ENCODE measurements at places on chromosomes 6 and 20.

- no peak for DNase-seq
Measured at GRCh38 chr6:7125290-7125689, 17.5 kb downstream of the RREB1 start.

GRCh38 chr6:34546551-34547321 is 9.4 kb downstream of the SPDEF start:
- no peak for DNase-seq

DNA sequence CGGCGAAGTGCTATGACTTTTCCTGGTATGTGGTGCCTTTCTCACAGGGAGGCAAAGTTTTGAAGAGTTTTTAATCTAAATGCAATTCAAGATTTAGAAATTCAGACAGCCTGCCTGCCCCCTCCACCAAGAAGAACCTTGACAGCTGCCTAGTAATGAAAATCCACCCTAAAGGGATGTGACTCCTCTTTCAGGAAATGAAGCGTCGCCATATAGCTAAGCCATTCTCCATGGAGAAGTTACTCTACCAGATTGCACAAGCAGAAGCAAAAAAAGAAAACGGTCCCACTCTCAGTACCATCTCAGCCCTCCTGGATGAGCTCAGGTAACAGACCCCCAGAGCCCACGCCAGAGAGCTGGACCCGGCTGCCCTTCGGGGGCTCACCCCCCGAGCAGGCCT is 150.1 kb downstream of the DTNBP1 start:
- no peak for DNase-seq

DNA sequence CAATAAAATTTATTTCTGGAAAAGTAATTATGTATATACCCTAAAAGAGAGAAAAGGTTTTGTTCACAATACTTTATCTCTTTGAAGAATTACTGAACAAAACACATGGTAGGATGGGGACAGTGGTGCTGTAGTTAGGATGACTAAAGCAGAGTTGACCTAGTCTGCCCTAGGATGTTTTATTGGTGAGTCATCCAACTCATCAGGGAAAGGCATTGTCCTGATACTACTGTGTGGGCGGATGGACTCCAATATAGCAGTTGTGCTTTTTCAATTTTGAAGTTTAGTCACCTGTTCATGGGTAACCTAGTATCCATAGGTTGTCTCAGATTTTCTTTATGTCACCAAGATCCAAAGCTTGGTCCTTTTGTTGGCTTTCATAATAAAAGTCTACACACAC is 53.3 kb upstream of the EYS start:
- no peak for DNase-seq

GRCh38 chr6:68087399-68088133 is 547.5 kb upstream of the ADGRB3 start:
- DNase-seq = no peak

DNA sequence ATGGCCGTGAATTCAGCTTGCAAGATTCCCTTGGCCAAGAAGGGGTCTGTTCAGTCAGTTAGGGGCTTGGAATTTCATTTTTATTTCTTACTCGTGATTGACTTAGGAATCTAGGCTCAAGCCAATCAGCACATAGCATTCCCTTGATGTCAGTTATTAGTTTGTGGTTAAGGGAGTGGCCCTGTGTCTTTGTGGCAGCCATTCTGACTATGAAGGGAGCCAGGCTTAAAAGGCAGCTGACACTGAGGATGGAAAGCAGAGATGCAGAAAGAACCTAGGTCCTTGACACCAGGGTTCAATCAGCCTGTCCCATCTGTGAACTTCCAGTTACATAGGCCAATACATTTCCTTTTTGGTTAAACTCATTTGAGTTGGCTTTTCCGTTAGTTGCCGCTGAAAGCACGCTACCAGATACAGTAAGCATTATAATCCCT is 48.1 kb downstream of the MCUR1 start:
- DNase-seq = peak; percentile 10

DNA sequence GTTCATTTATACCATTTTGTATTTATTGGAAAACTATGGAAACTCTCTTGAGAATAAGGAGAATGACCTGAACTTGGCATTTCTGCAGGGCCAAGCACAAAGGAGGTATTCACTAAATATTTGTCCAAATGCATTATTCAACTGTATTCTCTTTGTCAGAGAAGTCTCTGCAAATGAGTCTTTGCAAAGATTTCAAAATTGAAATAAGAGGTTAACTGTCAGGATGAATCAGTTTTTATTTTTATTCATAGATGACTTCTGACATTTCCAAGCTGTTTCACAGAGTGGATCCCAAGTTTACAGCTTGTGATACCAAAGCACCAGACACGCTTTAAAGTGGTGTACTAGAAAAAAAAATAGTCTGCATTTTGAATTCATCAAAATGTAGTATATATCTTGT is 131.6 kb downstream of the UTRN start:
- no peak for DNase-seq

DNA sequence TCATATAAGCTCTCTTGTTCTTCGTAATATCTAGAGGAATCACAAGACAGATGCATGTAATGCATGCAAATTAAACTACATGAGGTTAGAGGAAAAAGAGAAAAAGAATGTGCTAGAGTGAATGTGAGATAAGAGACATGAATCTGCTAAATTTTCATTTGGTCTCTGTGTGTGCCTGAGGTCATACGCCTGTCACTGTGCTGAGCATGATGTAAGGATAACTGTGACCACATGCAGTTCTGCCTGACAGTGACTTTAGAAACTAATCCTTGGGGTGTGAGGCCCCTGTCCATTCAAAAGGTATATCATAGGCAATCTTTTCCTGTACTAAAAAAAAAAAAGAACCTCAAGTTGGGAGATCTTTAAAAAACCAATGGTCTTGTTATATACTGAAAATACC is 70.6 kb downstream of the SHPRH start:
- DNase-seq = no peak

DNA sequence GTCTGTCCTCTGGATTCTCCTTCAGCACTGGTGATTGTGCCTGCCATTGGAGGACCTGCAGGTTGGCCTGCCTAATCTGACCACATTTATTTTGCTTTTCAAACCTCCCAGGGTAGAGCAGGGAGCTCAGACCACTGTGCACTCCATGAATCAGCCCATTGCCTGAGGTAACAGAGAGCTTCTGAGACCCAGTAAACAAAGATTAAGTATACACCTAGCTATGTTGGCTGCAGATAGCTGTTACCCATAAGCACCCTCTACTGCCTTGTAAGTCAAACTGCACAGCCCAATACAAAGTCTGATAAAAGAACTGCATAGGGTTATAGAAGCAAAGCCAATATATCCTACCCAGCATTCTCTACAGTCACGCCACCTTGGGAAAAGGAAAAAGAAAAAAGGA is 338.7 kb downstream of the HTR1B start:
- no peak for DNase-seq

- no peak for DNase-seq
Measured at GRCh38 chr20:8005033-8005432, 14.5 kb downstream of the TMX4 start.

DNA sequence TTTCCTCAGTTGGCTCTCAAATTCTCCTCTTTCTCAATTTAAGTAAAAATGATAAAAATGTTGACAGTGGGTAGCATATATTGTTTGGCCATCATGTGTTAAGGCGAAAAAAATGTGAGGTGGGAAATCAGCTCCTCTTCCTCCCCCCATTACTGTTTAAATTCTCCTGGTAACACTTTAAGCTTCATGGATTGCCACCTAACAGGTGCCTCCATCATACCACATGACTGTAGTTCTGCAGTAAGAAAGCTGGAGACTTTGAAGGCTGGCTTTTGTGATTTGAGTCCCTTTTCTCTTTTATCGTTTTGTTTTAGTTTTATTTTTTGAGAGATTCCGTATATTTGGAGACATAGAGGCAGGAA is 1.2 kb downstream of the ZFAND3 start:
- DNase-seq = no peak

- no peak for DNase-seq
Measured at GRCh38 chr6:39816747-39817146, 24.6 kb downstream of the DAAM2 start.

- no peak for DNase-seq
Measured at GRCh38 chr6:47091886-47092668, 49.9 kb upstream of the ADGRF1 start.

DNA sequence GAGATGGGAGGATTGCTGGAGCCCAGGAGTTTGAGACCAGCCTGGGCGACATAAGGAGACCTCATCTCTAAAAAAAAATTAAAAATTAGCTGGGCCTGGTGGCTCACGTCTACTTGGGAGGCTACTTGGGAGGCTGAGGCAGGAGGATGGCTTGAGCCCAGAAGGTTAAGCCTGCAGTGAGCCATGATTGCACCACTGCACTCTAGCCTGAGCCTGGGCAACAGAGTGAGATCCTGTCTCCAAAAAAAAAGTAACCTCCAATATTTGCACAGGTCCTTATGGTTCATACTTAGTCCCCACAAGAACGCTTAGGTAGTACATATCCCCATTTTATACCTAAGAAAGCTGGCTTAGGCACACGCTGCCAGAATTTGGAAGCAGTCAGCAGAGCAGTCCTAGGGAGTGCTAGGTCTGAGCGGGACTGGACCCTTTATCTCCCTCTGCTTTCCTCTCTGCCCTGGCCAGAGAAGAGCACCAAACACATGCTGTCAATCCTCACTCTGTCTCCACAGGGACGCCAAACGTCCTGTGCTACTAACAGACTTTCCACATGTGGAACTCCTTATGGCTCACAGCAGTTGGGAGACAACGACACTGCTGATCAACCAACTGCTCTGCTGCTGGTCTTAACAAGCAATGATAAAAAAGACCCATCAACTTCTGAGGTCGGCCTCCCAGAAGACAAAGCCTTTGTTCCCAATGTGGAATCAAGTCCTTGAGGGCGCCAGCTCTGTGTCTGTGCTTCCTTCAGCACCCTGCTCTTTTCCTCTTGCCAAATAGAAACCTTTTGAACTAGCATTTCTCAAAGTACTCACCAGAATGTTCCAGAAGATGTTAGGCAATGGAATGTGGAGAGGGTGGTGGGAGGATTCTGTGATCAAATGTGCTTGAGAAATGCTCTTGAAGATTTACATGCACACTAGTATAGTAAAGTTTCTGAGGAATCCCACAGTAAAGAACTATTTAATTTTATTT is 226.3 kb upstream of the DTNBP1 start:
- no peak for DNase-seq

DNA sequence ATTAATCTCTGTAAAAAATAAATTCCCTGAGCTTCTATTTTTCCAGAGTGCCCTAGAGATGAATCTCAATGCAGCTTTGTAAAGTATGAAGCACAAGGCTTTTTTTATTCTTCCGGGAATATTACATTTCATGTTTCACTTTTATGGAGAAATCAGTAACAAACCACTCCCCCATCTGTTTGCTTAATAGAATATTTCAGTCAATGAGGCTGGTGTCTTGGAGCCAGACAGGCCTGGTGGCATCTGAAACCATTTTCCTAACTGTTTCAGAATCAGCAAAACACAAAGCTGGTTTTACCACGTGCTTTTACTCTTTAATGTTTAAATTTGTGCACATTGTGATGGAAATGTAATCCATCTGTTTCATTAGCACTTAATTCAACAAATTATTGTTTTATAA is 400.8 kb upstream of the HSF2 start:
- no peak for DNase-seq

DNA sequence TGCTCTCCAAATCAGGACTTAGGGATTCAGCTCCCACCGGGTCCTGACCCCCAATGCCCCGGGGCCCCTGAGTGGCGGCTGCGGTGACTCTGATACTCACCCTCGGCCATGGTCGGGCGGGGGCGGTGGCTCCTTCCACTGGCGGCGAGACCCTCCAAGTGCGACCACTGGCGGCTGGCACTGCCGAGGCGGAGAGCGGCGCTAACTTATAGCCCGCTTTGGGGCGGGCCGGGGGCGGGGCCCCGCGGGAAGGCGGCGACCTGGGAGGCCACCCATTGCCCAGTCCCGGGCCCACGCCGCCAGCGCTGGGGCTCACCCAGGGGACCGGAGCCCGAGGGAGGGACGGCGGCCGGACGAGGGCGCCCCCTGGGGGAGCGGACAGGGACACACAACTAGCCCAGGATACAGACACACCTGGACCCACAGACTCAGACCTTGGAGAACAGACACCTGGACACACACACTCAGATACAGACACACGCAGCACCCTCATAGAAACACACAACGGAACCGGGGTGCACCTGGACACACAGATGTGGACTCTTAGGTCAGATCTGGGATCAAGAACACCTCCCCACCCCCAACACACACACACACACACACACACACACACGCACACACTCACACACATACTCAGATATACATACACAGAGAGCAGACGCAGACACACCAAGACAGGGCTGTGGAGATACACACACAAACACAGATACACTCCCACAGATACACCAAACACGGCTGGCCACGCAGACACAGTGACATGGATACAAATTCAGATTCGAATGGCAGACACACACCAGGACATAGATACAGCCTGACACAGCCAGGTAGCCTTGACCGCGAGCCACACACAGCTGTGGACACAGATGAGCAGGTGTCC is at the start of gene TGM2:
TGM2 (minus strand) TSS at position 182 of the 877 bp plus-strand sequence; CDS start at position 110, 72 bp downstream.
- DNase-seq = no peak

GRCh38 chr6:40714576-40715564 is 127.7 kb upstream of the LRFN2 start:
- DNase-seq = no peak

DNA sequence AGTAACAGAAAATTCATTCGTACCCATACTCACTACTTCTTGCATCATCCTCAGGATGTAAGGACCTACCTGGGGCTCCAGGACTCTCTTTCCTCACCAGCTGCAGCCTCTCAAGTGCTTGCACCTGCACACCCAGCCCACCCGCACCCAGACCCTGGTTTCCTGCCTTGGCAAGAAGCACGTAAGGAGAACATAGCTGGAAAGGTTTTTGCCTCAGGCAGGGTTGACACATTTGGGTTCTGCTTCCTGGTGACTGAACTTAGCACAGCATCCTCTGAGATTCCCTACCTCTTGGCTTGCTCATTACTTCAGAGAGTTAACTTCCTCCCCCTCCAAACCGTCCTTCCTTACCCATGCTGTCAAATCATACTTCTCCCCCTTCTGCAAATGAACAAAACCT is 556.9 kb downstream of the CD83 start:
- DNase-seq = no peak

DNA sequence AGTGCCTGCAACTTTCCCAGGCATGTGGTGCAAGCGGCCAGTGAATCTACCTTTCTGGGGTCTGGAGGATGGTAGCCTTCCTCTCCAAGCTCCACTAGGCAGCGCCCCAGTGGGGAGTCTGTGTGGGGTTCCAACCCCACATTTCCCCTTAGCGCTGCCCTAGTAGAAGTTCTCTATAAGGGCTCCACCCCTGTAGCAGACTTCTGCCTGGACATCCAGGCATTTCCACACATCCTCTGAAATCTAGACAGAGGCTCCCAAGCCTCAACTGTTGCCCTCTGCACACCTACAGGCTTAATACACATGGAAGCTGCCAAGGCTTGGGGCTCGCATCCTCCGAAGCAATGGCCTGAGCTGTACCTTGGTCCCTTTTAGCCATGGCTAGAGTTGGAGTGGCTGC is 321.6 kb downstream of the TFAP2A start:
- DNase-seq = no peak

DNA sequence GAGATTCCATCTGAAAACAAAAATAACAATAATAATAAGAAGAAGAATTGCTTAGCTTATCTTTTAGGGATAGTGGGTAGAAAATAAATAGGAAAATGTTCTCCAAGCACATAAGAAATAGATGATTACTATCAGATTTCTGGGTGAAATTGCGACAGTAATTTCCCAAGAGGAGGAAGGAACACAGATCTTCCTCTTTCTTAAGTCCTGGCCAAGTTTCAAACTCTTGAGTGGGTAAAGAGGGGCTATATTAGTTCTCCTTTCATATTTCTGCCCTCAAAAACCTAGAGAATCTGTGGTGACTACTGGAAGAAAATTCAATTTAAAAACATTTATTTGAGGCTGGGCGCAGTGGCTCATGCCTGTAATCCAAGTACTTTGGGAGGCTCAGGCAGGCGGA is 63.7 kb downstream of the PHACTR2 start:
- DNase-seq = no peak
